T-helper 17 cell (primary cell): ENCODE measurements at places on chromosomes 7 and 10.
A peak's percentile ranks its signal among the peaks of the same experiment; 100 is the strongest.

DNA sequence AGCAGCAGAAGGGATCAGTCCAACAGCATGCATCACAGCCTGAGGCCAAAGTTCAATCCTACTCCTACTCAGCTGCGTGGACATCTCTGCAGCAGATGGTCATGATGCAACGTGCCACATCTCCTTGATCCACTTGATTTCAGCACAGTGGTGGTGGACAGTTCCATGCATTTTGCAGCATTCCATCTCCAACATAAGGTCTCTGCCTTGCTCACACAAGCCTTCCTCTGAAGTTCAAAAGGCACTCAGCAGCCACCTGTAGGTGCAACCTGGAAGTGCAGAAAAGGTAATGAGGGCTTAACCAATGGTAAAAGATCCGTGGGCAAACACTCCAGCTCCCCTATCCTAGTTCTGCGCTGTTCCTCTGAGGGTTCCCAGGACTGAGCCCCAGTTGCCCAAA is 57.5 kb upstream of the CHCHD3 start:
- DNase-seq, result no peak

DNA sequence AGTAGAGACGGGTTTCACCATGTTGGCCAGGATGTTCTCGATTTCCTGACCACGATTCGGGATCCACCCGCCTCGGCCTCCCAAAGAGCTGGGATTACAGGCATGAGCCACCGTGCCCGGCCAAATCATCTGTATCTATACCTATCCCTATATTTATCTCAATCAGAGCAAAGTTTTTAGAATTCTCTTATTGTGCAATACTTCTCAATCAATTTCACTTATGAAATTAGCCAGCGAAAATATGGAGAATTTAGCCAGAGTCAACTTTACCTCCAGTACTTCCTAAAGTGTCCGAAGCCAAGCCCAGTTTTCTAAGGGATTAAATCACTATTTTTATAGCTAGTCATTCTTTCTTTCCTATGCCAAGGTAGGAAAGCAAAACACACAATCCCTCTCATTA is 319.1 kb upstream of the PFKP start:
- no peak for DNase-seq

- no peak for DNase-seq
Observed at GRCh38 chr10:114285961-114286441, 46.9 kb downstream of the VWA2 start.

DNA sequence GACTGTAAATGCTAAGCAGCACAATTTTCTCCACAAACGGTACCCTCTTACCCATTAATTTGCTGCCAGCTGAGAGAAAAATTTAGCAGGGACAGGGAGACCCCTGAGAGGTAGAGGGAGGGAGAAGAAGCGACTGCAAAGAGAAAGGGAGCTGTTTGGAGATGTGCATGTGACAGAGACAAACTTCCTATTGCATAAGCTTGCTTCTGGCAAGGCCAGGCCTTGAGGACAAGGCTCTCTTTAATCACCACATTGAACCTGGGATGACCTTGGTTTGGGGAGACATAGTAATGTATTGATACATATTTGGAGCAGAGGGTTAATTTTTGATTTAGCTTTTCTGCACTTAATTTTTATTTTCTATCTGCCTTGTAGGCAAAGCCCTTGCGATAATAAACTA is 31.1 kb upstream of the HIBADH start:
- DNase-seq, result no peak

DNA sequence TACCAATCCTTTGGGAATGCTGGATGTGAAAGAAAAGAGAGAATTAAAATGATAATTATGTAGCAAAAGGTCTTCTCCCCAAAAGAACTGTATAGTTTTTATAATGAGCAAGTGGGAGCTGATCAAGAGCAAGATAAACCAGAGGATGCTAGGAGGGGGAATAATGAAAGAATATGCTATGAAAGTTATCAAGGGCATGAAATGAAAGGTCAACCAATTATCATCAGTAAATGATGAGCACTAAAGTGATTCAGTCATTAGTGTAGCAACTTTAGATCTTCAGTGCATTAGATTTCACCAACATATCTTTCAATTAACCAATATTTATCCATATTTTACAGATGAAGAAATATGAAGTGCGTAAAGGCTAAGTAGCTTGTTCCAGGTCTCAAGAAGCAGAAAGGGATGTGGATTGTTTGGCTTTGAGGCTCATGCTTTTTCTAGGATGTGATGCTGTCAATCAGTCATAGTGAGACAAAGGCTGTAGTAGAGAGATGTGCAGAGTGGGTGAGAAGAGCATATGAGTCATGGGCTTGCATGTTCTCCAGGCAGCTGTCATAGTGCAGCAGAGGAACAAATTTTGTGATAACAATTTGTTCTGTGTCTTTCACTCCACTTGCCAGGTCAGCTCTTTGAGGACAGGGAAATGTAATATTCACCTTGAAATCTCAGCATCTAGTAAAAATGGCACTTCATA is 5.7 kb upstream of the OR2F2 start:
- no peak for DNase-seq

- no peak for DNase-seq
Observed at GRCh38 chr10:5196702-5197113, at the start of gene AKR1C4. TSS of gene AKR1C4 (plus strand) at chr10:5196837. CDS start at chr10:5196868, 31 bp downstream.

DNA sequence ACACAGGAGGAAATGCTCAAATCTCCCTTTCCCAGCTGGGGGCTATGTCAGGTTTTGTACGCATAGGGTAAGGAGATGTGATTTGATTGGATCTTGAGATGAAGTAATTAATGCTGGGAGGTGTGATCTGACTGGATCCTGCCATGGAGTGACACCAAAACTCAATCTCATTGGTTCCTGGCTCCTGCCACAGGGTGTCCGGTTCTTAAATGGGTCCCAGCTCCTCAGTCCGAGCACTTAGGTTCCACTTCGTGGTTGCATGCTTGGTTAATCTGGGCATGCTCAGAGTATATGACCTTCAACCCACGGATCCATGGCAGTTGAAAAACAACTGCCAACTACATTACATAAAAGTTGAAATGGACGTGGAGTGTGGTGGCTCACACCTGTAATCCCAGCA is 3.1 kb upstream of the ZNF12 start:
- DNase-seq, result no peak

GRCh38 chr7:56175771-56176170 is 59.6 kb upstream of the NUPR2 start:
- no peak for DNase-seq

DNA sequence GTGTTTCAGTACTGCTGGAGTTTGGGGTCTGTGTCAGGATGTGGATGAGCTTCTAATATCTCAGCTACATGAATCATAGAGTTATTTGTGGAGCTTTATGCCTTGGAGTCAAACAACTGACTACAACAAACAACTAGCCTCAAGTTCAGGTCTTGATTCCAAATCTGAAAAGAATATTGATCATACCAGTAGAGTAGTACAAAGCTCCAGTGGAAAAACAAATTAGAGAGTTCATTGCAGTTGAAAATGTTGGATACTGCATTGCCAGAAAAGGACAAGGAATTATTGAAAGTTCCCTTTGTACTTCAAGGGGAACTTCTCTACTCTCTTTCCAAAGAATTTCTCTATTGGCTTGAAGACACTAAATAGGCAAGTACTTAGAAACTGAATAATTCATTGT is 117.6 kb upstream of the CTTNBP2 start:
- DNase-seq, result no peak

- DNase-seq, result no peak
Observed at GRCh38 chr10:48604039-48604990, 558 bp downstream of the ARHGAP22 start.

GRCh38 chr10:79238606-79239005 is 108.7 kb upstream of the PPIF start:
- no peak for DNase-seq

DNA sequence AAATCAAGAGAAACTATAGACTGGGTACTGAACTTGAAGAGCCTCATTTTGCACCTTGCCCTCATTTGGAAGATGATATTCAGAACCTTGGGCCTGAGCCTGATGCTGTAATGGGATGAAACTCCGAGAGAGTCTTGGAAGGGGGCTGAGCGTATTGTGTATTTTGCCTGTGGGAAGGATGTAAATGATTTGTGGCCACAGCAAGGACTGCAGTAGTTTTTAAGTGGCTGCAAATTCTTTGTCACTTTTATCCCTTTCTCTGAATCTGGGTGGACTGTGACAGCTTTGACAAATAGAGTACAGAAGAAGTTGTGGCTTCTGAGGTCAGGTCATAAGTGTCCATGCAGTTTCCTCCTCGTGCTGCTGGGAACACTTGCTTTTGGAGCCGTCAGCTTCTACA is 221.2 kb downstream of the ADRA2A start:
- no peak for DNase-seq

- DNase-seq, result no peak
Observed at GRCh38 chr10:113021268-113022040, 71.4 kb downstream of the TCF7L2 start.

DNA sequence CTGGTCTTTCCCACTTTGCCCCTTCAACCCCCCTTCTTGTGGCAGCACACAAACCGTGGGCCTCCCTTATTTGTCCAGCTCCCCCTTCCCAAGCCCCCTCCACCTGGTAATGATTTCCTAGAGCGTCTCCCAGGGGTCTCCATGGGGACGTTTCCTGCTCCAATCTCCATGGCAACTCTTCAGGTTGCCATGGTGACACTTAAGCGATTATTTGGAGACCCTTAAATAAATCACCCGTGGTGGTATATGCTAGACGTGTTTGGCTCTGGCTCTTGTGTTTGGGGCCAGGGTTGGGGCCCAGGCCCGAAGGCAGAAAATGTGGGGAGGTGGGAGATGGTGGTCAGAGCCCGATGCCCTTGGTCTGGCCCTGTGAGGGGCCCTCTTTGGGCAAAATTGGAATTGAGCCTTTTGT is 41.1 kb upstream of the DLG5 start:
- no peak for DNase-seq

DNA sequence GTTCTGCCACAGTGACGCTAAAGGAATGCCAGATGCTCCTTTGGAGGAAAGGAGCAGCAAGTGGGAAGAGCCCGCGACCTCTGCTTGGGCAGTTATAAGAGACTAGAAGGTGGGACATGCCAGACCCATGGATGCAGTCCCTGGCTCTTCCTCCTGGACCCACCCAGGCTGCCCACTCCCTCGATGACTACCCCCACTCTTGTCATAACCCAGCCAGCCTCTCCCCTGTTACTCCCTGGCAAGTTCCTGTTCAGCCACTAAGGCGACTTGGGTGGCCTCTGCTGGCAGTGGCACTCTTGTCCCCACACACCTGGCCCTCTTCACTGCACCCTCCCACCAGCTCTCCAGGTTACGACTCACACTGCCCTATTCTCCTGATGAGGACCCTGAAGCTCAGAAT is 33.5 kb downstream of the COL13A1 start:
- DNase-seq, result no peak

DNA sequence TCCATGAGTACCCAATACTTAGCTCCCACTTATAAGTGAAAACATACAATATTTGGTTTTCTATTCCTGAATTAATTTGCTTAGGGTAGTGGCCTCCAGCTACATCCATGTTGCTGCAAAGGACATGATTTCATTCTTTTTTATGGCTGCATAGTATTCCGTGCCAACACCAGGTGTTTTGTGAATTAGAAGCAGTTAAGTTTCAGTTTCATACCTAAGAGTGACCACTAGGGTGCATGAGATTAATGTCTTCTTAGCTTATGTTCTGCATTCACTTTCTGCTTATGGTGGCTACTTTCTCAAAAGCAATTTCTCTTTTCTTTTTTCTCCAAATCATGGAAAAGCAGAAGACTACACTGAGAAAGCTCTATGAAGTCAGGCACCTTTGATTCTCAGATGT is 65.1 kb upstream of the VSTM2A start:
- no peak for DNase-seq

GRCh38 chr10:128587689-128588088 is 461.5 kb upstream of the MKI67 start:
- no peak for DNase-seq

GRCh38 chr7:117323851-117324711 is 1.2 kb upstream of the WNT2 start:
- no peak for DNase-seq

- DNase-seq, result no peak
Observed at GRCh38 chr7:2038931-2039728, 193.6 kb downstream of the MAD1L1 start.

GRCh38 chr7:56083150-56083785 is 9.5 kb downstream of the PHKG1 start:
- DNase-seq, result no peak

DNA sequence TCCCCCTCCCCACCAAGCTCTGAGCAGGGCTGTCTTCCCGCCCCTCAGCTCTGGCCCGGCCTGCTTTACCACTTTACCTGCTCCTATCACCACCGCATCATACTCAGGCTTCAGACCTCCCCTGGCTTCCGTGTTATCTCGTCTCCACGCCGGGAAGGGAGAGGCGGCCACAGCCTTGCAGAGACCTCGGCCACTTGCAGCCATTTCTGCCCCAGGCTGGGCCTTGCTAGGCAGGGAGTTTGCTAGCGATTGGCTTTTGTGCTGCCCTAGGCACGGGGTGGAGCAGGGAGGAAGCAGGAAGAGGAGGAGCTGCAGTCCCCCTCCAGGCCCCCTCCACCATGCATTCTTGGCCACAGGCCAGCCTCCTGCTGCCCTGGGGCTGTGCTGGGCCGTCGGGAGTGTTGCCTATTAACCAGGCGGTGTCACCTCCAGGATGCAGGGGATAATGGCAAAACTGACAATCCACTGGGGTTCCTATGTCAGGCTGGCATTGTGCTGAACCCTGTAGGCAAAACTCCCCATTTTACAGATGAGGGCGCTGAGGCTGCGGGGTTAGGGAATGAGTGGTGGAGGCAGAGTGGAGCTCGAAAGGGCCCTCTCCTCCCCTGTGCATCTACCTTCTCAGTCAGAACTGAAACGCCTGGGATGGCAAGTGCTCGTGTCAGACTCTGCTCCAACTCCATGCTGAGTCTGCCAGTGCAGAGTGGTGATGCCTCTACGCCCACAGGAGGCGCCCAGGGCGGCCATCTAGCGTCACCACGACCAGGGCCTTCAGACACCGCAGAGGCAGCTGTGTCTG is at the start of gene PYROXD2:
Gene PYROXD2 (minus strand): TSS at position 251 of the 799 bp plus-strand sequence. CDS start 47 bp downstream, at position 204.
- DNase-seq, result peak; percentile 11

- DNase-seq, result no peak
Observed at GRCh38 chr7:127336458-127336857, 56.0 kb downstream of the ZNF800 start.

DNA sequence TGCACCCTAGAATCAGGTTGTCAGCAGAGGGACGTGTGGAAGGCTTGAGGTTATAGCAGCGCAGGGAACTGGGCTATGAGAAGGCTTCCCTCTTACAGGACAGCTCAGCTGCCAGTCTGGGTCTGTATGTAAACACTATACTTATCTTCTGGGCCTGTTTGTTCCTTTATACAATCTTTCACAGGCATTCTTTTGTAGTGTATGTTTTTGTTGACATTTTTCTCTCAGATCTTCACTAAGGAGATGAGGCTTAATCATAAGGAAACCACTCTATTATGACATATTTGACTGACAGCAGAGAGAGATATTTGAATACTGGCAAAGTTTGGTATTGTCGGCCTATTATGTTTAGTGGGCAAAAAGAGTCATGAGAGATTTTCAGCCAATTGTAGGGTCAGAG is 929 bp downstream of the GBF1 start:
- no peak for DNase-seq

DNA sequence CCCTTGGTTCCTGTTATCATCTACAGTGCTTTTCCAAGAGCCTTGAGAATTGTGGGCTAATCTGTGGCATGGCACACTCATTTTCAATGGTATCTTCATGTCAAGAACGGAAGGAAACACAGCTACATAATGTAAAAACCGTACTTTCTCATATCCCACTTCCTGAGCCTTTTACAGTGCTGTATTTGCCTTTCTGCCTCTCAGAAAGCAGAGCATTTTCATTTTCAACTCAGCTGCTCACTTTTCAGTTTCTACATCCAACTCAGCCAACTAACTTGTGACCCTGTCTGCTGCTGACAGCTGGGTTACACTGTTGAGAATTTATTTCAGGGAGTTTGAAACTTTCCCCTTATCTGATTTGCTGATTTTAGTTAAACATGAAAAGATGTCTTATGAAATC is 875.8 kb upstream of the KCND2 start:
- DNase-seq, result no peak
